GM04504 (cell line): ENCODE measurements at places on chromosomes 2 and 18.

DNA sequence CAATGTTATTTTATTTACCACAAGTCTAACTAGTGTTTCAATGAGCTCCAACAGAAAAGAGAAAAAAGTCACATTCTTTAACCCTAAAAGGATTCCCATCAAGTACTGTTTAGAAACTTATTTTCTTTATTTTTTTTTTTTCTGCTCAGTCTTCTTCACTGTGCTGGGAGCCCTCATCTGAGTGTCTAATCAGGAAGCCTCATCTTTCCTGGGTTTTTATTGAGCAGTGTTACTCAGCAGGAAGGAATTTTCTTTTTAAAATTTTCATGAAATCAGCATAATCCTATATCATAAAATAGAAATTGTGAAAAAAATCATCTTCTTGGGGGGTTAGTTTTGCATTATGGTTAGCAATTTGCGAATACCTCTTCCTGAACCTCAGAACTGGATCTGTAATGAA lies 453.8 kb downstream of the CDH2 start:
- DNase-seq: no peak

- DNase-seq: no peak
Observed at GRCh38 chr2:98663511-98664090, 55.2 kb downstream of the UNC50 start.

DNA sequence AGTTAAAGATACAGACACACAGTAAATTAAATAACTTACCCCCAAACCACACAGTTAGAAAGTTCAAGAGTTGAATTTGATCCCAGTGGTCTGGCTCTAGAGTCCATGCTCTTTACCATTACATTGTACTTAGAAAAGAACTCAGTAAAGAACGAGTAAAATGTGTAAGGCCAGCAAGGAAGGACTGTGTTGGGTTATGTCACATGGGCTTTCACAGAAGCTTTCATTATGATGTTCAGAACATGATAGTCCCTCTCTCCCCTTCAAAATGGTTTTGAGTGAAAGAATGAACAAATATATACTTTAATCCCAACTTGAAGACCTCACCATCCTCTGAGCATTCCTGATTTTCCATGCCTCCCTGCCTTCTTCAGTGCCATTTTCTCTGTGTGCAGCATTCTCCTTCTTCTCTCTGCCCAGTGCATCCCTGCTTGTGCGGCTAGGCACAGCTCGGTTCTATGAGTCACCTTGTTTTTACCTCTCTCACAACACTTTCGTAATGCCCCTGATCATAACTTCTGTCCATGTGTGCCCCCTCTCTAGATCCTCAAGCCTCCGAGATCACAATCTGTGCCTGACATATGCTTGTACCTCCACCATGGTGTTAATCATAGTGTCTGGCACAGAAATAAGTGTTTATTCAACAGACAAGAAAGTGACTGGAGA lies 22.0 kb downstream of the RASGRP3 start:
- DNase-seq: no peak

- DNase-seq: no peak
Observed at GRCh38 chr2:96951125-96951654, 35.2 kb downstream of the FAM178B start.

DNA sequence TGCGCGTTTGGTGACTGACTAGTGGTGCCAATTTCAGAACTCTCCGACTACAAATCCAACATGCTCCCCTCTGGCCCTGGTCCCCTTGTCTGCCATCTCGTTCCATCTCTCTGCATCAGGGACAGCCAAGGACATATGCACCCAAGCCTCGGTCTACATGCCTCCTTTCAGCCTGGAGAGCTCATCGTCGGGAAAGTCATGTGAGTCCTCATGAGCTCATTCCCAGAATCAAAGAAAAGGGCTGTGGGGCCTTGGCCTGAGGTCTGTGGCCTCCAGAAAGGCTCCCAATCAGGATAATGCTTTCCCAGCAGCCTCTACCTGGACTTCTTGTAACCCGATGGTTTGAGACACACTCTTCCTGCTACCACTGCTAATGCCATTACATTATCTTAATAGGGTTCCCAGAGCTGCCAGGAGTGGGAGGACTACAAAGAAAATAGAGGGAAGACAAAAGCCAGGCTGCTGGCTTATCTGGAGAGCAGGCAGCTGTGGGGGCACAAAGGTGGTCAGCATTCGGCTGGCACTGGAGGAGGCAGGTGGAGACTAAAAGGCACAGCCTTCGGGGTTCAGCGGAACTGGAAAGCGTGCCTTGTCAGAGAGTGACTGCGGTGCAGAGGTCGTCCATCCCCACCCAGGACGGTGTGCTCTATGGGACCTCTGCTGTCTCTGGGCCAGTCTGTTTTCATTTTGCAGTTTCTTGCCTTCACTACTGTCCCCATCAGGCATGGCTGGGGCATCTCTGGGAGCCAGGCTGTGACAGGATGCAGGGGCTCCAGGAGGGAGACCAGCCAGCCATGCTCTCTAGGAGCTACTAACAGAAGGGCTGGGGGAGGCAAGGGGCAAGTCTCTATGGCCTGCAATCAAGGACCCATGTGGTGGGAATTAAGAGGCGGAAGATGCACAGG lies 104.4 kb upstream of the SMAD2 start:
- no peak for DNase-seq

GRCh38 chr2:133936601-133937000 lies 317.3 kb upstream of the MGAT5 start:
- DNase-seq: no peak

- DNase-seq: no peak
Observed at GRCh38 chr2:28681158-28681571, 70.5 kb upstream of the PPP1CB start.

GRCh38 chr18:30999186-30999585 lies 43.4 kb downstream of the DSC3 start:
- DNase-seq: no peak

- no peak for DNase-seq
Observed at GRCh38 chr2:235587202-235587601, 93.4 kb downstream of the AGAP1 start.

GRCh38 chr2:144414324-144414845 lies 105.5 kb downstream of the ZEB2 start:
- DNase-seq: peak; percentile 93

GRCh38 chr18:41761333-41762018 lies 193.6 kb upstream of the PIK3C3 start:
- peak; percentile 78 for DNase-seq

GRCh38 chr18:26540043-26540628 lies 8.2 kb downstream of the KCTD1 start:
- DNase-seq: no peak
